Panc1 (cell line): ENCODE measurements at places on chromosomes 5 and 9. TPM values are rescaled to one million over a fixed set of nuclear protein-coding genes. Genes with fewer than 3 reads are reported as not detected.

The IL17B gene
- not detected for total RNA-seq

The NR4A3 gene
- total RNA-seq: 0.13 TPM

The PCDHGA12 gene
- total RNA-seq: 0.21 TPM

- peaks cover 47% of the 10 kb centered on the region for H3K4me1 ChIP-seq
- H3K27ac ChIP-seq: peak overlapping the region; percentile 97
- H3K4me3 ChIP-seq: peak overlapping the region; percentile 64
- no peak for DNase-seq
- no peaks in the 10 kb centered on the region for H3K27me3 ChIP-seq
These were observed 8.5 kb upstream of the MGAT1 start for GRCh38 chr5:180810959-180811622.

GRCh38 chr5:127878174-127878750 lies 175.1 kb downstream of the CCDC192 start:
- H3K27ac ChIP-seq: no peak overlapping the region
- DNase-seq: peak; percentile 42
- no peaks in the 10 kb centered on the region for H3K36me3 ChIP-seq
- H3K27me3 ChIP-seq: no peaks in the 10 kb centered on the region
- no peaks in the 10 kb centered on the region for H3K4me1 ChIP-seq

- H3K36me3 ChIP-seq: no peaks in the 10 kb centered on the region
- no peak overlapping the region for H3K27ac ChIP-seq
- H3K27me3 ChIP-seq: no peaks in the 10 kb centered on the region
- DNase-seq: no peak
These were observed 179.5 kb upstream of the RAD23B start for GRCh38 chr9:107103621-107104020.

DNA sequence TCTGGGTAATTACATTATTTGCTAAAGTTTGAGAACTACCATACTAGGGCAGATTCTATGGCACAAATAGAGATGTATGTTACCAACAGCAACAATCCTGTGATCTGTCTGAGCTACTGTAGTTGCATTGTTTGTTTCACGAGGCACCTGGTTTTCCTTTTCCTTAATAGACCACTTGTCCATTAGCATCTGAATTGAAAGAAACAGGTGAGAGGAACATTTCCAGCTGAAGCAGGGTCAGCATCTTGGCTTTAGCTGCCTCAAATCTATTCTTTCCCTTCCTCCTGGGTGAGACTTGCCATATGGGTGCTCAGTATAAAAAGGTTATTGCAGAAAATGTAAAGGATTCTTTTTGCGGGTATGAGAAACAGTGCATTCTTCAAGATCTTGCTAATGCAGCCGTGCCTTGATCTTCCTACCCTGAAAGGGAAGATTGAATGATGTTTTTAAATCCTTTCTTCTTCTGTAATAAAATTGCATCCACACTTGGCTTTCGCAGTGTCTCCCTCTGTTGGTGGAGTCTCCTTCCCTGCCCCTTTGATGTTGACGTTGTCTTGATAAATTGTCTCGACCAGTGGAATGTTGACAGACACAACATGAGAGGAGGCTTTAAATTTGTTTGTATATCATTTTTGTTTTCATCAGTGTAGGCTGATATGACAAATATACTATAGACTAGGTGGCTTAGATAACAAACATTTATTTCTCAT lies 118.0 kb upstream of the BRINP1 start:
- H3K36me3 ChIP-seq: no peaks in the 10 kb centered on the region
- no peaks in the 10 kb centered on the region for H3K27me3 ChIP-seq
- DNase-seq: no peak
- no peak overlapping the region for H3K4me3 ChIP-seq

DNA sequence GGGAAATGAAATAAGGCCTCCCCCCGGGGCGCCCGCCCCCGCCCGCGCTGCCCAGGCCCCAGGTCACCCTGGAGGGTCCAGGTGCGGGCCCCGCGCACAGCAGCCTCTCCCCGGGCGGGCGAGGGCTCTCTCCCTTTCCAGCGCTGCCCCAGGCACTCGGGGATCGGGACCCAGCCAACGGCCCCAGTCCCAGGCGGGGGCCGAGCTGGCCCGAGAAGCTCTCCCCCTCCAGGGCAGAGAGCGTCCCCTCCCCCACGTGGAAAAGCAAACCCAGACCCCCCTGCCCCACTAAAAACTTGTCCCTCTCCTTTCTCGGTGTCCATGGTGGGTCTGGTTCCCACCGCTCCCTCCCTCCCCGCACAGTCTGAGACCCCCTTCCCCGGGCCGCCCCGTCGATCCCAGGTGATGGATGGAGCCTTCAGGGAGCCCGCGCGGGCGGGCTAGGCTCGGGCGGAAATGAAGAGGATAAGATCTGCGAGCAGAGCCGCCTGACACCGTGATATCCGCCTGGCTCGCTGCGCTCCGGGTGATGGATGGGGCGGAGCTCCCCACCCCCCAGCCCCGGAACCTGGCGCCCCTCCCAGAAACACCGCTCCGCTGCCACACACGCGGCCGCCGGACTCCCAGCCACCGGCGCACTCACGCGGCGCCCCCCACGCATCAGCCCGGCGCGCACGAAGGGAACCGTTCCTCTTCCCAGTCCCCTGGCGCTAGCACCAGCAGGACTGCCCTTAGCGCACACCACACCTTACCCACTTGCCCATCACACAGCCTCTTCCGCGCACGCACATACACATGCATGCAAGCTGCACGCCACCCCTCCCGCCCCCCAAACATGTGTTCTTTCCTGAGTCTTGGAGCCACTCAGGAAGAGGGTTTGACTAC lies 81.7 kb upstream of the ZBTB43 start:
- no peaks in the 10 kb centered on the region for H3K4me1 ChIP-seq
- no peak overlapping the region for H3K27ac ChIP-seq
- H3K27me3 ChIP-seq: no peaks in the 10 kb centered on the region; the same call in 1 of the 2 replicates
- H3K4me3 ChIP-seq: peak overlapping the region; percentile 48
- no peaks in the 10 kb centered on the region for H3K36me3 ChIP-seq

DNA sequence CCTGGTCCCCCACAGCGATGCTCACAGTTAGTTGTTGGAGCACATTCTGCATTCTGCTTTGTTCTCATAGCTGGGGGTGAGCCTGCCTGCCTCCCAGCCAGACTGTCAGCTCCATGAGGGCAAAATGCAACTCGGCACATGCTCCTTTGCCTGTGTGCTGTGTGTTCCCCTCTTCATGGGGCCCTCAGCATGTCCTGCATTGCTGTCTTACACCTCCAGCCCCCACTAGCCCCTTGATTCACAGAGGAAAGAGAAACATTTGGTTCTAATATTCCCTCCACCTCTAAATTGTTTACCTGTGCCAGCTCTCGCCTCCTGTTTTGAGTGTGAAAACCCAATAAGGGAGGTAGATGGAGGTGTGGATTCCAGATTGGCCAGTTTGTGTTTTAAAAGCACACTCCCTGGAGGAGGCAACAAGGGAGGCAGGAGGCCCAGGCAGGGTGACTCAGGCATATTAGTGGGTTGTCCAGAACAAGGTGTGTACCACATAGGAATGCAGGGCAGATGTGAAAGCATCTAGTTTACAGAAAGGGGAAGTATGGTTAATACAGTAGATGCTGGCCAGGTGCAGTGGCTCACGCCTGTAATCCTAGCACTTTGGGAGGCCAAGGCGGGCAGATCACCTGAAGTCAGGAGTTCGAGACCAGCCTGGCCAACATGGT lies 224.6 kb downstream of the AGTPBP1 start:
- H3K27me3 ChIP-seq: no peaks in the 10 kb centered on the region
- DNase-seq: no peak
- no peaks in the 10 kb centered on the region; the same call in 1 of the 2 replicates for H3K4me1 ChIP-seq
- no peaks in the 10 kb centered on the region for H3K36me3 ChIP-seq

- H3K4me1 ChIP-seq: peaks cover 4% of the 10 kb centered on the region
- no peak overlapping the region for H3K27ac ChIP-seq
- no peaks in the 10 kb centered on the region for H3K27me3 ChIP-seq
- DNase-seq: no peak
- H3K4me3 ChIP-seq: no peak overlapping the region
These were observed 21.6 kb downstream of the NCS1 start for GRCh38 chr9:130193531-130194377.

DNA sequence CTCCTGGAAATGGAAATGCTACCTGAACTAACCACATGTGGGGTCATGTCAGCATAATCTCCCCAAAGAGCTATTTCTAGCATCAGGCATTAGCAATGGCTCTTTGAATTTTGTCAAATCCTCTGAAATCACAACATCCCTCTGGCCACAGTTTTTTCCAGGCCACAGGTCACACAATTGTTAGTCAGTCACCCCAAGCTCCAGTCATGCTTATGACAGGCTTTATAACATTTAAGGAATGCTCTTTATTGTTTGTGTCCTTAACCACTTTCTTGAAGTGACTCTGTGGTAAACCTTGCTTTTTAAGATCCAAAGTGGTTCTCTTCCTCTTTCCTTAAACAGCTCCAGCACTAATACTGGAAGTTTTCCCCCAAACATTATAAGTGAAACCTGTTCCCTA lies 169.2 kb upstream of the HMHB1 start:
- H3K4me3 ChIP-seq: no peak overlapping the region
- H3K27ac ChIP-seq: no peak overlapping the region
- DNase-seq: no peak
- H3K4me1 ChIP-seq: no peaks in the 10 kb centered on the region

DNA sequence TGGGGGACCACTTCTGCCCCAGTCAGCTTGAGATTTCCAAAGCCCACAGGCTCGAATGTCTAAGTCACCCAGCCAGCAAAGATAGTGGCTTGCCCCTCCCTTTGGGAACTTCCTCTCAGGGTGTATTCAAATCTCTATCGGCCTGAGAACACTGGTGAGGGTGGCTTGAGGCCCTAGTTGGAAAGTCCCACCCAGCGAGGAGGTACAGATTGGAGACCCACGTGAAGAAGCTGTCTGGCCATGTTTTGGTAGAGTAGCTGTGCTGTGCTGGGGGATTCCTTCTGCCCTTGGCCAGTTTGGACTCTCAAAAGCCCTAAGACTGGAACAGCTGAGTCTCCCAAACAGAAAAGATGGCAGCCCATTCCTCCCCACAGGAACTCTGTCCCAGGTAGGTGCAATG lies 172.7 kb upstream of the RIOK2 start:
- H3K27ac ChIP-seq: no peak overlapping the region
- H3K4me3 ChIP-seq: no peak overlapping the region

DNA sequence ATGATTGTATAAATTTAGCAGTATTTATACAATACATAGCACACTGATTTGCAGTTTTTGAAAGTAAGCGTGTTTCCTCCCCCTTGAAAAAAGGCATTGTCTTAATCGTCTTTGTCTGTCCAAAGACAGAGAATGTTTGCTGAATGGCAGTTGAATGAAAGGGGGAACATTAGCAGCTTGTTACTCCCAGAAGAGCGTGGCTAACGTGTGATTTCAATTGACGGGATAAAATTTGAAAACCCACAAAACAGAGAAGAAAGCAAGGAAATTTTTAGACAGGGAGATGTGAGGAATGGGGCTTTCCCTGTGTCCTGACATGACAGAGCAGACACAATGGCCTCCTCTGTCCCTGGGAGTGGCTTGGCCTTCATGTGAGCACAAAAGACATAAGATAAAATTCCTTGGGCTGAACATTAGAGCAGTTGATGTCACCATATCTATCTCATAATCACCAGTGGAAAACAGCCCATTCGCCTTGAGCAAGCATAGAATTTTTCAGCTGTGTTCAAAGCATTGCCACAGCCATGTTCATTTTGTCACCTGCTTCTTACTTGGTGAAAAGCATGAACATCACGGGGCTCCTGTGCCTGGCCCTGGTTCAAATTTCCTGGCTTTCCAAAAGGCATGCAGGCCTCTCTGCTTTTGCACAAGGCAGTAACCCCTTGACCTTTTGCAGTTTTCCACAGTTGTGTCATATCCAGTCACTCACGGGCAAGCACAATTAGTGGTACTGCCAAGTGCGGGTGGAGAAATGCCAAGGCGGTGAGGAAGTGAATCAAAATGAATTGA lies 126.9 kb downstream of the TLE1 start:
- H3K36me3 ChIP-seq: no peaks in the 10 kb centered on the region
- H3K4me1 ChIP-seq: no peaks in the 10 kb centered on the region; the same call in 1 of the 2 replicates
- no peak overlapping the region for H3K27ac ChIP-seq
- DNase-seq: peak; percentile 82
- no peaks in the 10 kb centered on the region for H3K27me3 ChIP-seq

DNA sequence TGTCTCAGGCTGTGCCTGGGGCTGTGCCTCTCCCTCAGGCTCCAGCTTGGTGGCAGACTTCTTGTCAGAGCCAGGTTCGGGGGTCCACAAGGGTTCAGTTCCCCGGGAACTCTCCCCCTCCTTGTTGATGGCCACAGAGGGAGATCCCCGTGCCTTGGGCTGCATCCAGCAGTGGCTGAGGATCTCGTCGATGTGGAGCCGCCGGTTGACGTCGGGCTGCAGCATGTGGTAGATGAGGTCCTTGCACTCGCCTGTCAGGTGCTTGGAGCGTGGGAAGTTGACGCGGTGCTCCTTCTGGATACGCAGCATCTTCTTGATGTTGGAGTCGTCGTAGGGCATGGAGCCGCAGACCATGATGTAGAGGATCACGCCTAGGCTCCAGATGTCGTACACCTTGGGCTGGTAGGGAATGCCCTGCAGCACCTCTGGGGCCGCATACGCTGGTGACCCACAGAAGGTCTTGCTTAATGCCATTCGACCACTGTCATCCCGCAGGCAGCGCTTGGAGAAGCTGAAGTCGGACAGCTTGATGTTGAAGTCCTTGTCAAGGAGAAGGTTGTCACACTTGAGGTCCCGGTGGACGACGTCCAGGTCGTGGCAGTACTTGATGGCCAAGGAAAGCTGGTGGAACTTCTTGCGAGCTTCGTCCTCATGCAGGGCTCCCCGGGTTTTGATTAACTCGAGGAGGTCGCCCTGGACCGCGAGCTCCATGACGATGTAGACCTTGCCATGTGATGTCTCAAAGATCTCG lies 752 bp downstream of the TSSK1B start:
- no peak for DNase-seq
- H3K4me1 ChIP-seq: no peaks in the 10 kb centered on the region
- H3K27ac ChIP-seq: no peak overlapping the region
- peaks cover 2% of the 10 kb centered on the region; the same call in 1 of the 2 replicates for H3K27me3 ChIP-seq
- no peak overlapping the region for H3K4me3 ChIP-seq
- H3K36me3 ChIP-seq: no peaks in the 10 kb centered on the region

- no peaks in the 10 kb centered on the region for H3K36me3 ChIP-seq
- H3K4me3 ChIP-seq: no peak overlapping the region
- no peaks in the 10 kb centered on the region for H3K4me1 ChIP-seq
- H3K27me3 ChIP-seq: peaks cover 5% of the 10 kb centered on the region
- no peak overlapping the region for H3K27ac ChIP-seq
These were observed 78.1 kb upstream of the UNC5A start for GRCh38 chr5:176732306-176732705.

DNA sequence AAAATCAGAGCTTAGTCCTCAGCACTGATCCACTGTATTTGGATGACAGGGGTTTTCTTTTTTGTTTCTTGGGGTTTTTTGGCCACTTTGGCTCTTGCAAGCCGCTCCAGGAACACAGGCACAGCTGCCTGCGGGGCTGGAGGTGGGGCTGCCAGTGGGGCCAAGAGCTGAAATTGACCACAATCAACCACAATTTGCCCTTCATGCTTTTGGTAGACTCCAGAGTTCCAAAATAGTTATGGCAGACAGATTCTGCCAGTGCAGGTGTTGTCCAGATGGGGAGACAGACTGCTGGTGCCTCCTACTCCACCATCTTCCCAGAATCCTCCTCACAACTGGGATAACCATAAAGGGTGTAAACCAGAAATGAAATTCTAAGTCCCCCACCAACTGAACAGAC lies 36.5 kb downstream of the PLEKHG4B start:
- no peaks in the 10 kb centered on the region for H3K27me3 ChIP-seq
- no peak overlapping the region for H3K4me3 ChIP-seq
- no peak overlapping the region for H3K27ac ChIP-seq
- DNase-seq: no peak
- no peaks in the 10 kb centered on the region for H3K4me1 ChIP-seq
- no peaks in the 10 kb centered on the region for H3K36me3 ChIP-seq
